HCEC 1CT (cell line): ENCODE measurements at places on chromosomes 11 and 22.

DNA sequence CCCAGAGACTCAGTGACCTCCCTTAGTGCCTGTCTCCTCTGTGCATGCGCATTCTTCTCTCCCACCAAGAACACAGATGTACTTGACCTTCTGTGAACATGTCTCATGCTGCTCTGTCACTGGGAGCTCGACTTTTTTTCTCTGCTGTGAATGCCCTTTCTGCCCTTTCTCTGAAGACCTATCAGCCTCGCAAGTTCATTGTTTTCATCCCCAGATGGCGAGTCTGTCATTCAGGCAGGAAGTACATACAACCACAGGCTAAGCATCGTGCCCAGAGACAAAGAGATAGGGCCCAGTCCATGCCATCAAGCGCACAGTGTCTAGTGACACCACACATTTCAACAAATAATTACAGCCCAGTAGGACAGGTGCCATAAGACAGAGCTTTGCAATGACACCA lies 50.4 kb upstream of the RAB1B start:
- no peak for DNase-seq

GRCh38 chr22:47294222-47294532 lies 531.7 kb downstream of the TBC1D22A start:
- DNase-seq, result peak; percentile 7

GRCh38 chr11:115338476-115338875 lies 165.7 kb downstream of the CADM1 start:
- DNase-seq, result no peak

DNA sequence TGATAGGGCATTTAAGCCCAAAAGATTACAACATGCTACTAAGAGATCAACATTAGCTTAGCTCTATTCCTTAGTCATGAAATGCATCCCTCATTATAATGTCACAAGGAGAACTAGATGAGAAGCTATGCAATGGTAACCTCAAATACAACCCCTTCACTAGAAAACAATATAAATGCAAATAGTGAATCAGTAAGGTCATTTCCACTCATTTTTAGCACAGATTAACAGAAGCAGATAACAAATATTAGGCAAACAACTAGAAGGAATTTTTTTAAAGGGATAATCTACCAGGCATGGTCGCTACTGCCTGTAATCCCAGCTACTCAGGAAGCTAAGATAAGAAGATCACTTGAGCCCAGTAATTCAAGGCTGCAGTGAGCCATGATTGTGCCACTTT lies 28.2 kb downstream of the SIK3 start:
- no peak for DNase-seq

GRCh38 chr11:36427876-36428275 lies 82.2 kb downstream of the TRAF6 start:
- DNase-seq, result no peak

- DNase-seq, result no peak
These were observed 44.9 kb downstream of the OSBPL5 start for GRCh38 chr11:3120071-3120792.

- DNase-seq, result no peak
These were observed 322.5 kb downstream of the NTM start for GRCh38 chr11:131692961-131693360.

DNA sequence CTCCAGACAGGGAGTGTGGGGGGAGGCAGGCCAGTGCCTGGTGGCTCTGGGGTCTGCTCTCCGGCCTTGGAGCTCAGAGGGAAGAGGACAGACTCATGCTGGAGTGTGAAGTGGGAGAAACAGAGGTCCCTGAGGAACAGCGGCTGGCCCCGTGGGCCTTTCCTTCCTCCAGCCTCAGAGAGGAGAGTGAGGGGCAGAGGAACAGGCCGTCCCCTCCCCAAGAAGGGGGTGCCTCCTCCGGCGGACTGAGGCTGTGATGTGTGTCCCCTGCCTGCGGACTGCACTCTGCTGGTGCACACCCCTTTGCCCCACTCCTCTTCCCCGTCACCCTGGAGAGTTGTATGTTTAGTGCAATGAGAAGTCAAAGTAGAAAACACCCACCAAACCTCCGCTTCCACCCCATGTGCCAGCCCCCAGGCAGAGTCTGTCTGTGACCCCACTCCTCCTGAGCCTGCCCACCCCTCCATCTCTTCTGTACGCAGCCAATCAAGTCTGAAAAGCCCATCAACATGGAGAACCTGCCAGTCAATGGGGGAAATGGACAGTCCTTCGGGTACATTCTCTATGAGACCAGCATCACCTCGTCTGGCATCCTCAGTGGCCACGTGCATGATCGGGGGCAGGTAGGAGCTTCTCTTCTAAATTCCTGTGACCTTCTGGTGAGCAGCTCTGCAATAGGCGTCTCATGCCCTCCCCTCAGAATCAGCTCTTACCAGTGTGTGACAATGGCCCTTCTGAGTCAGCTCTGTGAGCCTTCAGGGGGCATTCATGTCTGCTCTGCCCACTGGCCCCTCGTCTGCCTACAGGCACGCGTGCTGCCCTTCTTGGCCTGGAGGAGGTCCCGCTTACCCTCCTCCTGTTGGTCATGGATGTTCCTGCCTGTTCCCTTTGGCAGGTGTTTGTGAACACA lies 39.0 kb downstream of the GLB1L2 start:
- DNase-seq, result no peak

GRCh38 chr22:29332886-29333496 lies 17.5 kb upstream of the RASL10A start:
- DNase-seq, result no peak

GRCh38 chr11:118341815-118342489 lies 553 bp downstream of the CD3D start:
- no peak for DNase-seq

GRCh38 chr11:99257131-99257530 lies 236.4 kb downstream of the CNTN5 start:
- no peak for DNase-seq

GRCh38 chr11:17102462-17102861 lies 25.0 kb upstream of the RPS13 start:
- no peak for DNase-seq

- DNase-seq, result no peak
These were observed 4.5 kb downstream of the ESS2 start for GRCh38 chr22:19139974-19140373.

GRCh38 chr11:118168751-118169150 lies 7.7 kb downstream of the SCN2B start:
- no peak for DNase-seq

DNA sequence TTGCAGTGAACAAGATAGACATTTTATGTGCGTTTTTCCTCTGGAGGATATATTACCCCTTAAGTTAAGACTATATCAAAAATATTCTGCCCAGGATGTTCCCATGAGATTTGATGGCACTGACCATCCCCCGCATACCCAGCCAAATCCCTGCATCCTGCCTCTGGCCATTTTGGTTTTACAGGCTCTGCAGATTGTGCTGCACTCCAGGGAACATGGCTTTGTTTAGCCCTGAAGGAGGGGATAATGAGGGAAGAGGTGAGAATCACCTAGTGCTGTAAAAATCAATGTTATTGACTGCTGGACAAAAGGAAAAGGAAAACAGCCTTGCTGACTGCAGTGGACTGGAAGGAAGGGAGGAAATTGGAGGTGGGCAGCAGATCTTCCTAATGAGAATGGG lies 717.4 kb downstream of the DLG2 start:
- no peak for DNase-seq

GRCh38 chr11:45736424-45736823 lies 68.5 kb upstream of the SLC35C1 start:
- peak; percentile 20 for DNase-seq

- no peak for DNase-seq
These were observed 17.7 kb upstream of the MICAL2 start for GRCh38 chr11:12092714-12093113.

DNA sequence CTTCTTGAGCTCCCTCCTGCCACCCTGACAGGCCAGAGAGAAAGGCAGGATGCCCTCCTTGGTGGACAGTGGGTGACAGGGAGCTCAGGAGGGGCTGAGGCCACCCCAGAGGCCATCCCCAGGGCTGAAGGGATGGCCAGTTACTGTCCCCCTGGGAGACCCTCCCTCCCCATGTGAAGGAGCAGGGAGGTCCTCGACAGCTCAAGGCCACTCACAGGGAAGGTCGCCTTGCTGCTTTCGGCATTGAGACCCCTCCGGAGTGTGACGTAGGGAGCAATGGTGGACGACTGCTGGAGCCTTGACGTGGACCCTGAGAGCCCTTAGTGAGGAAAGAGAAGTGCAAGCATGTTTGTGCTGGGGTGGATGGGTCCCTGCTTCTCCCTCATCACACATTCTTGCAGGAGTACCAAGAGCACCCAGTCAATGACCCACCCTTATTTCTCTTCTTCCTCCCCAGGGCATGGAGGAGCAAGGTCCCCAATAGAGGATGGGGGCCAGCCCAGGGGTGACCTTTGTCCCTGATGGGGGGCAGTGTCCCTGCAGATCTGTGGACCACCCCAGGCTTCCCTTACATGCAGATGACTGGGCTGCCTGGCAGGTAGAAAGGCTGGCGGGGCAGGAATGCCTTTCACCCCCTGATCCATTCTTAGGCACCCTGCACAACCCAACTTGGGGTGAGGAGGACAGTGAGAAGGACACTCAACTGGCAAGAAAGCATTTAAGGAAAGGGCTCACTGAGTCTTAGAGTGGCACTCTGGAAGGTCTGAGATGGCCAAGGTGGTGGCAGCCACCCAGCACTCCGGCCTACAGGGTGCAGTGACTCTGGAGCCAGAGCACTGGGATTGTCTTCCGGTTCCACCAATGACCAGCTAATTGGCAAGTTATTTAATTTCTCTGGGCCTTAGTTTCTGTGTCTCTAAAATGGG lies 51.4 kb downstream of the C11orf58 start:
- no peak for DNase-seq

GRCh38 chr11:17273211-17273610 lies 3.3 kb upstream of the NUCB2 start:
- no peak for DNase-seq

- no peak for DNase-seq
These were observed 4.2 kb downstream of the SCGB1A1 start for GRCh38 chr11:62423012-62423411.

- no peak for DNase-seq
These were observed 3.5 kb downstream of the CHRM4 start for GRCh38 chr11:46387919-46388618.

DNA sequence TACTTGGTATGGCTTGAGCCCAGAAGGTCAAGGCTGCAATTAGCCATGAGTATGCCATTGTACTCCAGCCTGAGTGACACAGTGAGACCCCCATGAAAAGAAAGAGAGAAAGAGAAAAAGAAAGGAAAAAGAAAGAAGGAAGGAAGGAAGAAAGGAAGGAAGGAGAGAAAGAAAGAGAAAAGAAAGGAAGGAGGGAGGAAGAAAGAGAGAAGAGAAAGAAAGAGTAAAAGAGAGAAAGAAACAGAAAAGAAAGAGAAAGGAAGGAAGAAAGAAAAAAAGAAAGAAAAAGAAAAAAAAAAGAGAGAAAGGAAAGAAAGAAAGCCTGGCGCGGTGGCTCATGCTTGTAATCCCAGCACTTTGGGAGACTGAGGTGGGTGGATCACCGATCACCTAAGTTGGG lies 77.5 kb downstream of the CSTPP1 start:
- no peak for DNase-seq

DNA sequence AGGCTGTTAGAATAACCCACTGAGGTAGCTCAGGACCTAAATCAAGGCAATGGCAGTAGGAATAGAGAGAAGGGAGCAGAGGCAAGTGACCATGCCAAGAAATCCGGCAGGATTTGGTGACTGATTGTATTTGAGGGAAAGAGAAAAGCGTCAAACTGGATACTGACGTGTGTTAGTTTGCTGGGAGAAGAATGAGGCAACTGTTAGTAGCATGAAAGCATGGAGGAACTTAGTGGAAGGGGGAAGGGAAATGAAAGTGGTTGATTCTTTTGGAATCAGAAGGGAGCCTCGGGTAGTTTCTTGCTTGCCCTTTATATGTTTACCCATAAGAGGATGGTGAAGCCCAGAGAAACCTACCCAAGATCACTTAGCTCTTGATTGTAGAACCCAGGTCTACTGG lies 8.3 kb downstream of the PPFIBP2 start:
- DNase-seq, result no peak

- DNase-seq, result no peak
These were observed 1.8 kb downstream of the SPATA19 start for GRCh38 chr11:133843454-133843987.

DNA sequence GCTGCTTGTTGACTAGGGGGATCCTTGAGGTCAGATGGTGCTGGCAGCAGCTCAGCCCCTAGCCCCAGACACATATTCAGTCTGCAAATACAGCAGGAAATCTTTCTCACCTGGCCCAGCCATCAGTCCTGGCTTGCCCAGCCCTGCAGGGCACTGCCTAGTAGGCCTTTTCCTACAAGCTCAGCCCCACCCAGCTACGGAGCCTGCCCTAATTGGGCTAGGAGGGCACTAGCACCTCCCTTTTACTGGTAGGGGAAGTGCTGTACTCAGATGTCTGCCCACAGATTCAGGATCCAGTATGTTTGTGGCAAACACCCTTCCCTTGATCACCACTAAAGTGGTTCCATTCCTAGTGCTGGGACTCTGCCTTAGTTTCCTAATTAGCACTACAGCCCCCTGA lies 257.1 kb upstream of the CADM1 start:
- DNase-seq, result no peak

DNA sequence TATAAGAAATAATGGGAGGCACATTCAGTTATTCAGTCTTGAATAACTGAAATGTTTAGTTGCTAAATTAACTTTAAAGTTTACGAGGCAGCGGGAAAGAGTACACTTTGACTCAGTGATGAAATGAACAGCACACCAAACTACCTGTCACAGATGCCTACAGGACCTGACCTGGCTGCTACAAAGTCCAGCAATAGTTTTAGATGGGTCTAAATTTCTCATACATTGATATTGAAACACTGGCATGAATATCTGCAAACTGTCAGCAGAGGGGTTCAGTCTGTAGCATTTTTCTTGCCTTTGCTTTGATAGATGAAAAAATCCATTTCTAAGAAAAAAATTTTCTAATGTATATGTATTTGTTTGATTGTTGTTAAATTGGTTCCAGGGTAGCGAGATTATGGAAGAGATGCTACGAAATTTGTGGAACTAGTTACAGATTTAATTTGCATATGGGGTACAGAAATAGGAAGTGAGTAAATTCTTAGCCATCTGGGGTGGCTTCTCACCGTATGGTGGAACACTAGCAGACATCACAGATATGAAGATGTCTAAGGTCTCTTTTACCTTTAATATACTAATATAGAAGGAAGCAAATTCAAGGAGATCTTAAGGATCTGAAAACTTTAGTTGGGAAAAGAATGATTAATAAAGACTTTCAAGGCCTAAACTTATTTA lies 20.8 kb upstream of the GAB2 start:
- DNase-seq, result no peak

DNA sequence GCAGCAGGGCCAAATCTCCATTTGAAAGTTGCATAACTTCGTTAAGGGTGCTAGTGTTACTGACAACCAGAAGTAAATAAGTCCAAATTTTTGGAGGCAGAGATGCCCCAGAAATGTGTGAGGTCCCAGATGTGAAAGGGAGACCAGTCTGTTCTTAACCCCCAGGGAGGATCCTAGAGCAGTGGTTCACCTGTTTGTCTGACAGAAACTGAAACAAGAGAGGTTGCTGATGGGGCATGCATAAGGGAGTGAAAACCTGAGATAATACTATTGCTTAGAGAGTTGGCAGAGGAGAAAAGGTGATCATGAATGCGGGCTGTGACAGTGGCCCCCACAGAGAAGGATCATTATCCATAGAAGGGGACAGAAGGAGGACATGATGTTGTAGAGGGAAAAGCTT lies 3.8 kb downstream of the CBLIF start:
- DNase-seq, result no peak
